ENCODE measurements at places on chromosomes 2 and 18. TPM values are rescaled to one million over a fixed set of nuclear protein-coding genes. Genes with fewer than 3 reads are reported as not detected.
A peak's percentile ranks its signal among the peaks of the same experiment; 100 is the strongest.

LYPD1 gene
- not detected for total RNA-seq

SPATS2L gene
- 0.86 TPM for total RNA-seq

ADNP2 gene
- 19.7 TPM for total RNA-seq

- DNase-seq, result no peak
Observed at GRCh38 chr18:22585821-22586220, 168.1 kb upstream of the CTAGE1 start.

DNA sequence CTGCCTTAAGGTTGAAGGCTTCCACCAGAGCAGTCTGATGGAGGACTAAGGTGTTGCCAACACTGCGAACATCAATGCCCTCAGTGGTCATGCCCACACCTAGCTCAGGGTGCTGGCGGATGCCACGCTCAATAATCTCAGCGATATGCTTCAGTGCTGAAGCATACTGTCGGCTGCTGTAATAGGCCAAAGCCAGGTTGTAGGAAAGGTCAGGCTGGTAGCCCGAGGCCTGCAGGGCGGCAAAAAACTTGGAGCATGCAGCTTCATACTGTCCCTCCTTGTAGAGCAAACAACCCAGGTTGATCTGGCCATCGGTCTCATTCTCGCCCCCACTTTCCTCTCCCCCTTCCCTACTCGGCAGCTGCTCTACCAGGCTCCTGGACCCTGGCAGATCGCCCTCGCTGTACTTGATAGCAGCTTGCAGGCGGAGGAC lies 159.4 kb downstream of the AGPS start:
- DNase-seq, result no peak

GRCh38 chr2:100720445-100720844 lies 99.5 kb upstream of the NPAS2 start:
- DNase-seq, result no peak

GRCh38 chr18:76524900-76525698 lies 30.1 kb upstream of the ZNF516 start:
- no peak for DNase-seq

DNA sequence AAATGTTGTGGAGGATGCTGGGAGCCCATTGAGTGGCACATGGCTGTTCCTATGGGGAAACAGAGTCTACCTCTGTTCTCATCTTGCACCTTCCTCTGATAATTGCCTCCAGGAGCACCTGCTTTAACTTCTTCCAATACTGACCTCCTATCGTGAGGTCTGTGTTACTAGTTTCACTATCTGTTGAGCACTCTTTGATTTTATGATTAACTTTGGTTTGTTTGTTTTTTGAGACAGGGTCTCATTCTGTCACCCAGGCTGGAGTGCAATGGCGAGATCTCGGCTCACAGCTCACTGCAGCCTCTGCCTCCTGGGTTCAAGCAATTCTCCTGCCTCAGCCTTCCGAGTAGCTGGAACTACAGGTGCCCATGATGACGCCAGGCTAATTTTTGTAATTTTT lies 12.1 kb upstream of the RFX8 start:
- DNase-seq, result no peak

DNA sequence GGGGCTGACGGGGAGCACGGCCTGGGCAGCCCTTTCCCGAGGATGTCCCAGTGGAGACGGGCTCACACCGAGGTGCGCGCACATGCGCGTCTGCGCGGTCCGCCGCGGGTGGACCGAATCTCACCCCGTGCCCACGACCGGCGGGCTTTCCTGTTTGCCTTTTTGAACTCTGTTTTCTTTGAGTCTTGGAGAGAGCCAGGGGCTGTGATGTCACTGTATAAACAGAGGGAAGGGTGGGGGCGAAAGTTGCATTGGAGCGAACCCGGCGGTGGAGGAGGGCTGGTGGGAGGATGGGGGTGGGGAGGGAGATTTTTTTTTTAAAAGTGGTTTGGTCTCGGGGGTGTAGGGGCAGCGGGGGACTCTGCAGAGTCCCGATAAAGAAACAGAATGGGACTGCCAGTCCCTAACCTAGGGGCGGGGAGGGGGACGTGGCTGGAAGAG lies 141.2 kb upstream of the CTAGE1 start:
- no peak for DNase-seq

- peak; percentile 44 for DNase-seq
Observed at GRCh38 chr2:43218702-43219382, 7.6 kb downstream of the ZFP36L2 start.

- no peak for DNase-seq
Observed at GRCh38 chr2:171247741-171248662, 87.3 kb upstream of the TLK1 start.

Data from activated B cell treated with CpG ODN at 0.5 μM for 24 hours (primary cell).